Activated effector memory CD4-positive, alpha-beta T cell treated with anti-CD3 and anti-CD28 coated beads, Interleukin-2, amount 50 U/mL, for 16 hours (primary cell): ENCODE measurements at places on chromosomes 6 and 20.
A peak's percentile ranks its signal among the peaks of the same experiment; 100 is the strongest.

DNA sequence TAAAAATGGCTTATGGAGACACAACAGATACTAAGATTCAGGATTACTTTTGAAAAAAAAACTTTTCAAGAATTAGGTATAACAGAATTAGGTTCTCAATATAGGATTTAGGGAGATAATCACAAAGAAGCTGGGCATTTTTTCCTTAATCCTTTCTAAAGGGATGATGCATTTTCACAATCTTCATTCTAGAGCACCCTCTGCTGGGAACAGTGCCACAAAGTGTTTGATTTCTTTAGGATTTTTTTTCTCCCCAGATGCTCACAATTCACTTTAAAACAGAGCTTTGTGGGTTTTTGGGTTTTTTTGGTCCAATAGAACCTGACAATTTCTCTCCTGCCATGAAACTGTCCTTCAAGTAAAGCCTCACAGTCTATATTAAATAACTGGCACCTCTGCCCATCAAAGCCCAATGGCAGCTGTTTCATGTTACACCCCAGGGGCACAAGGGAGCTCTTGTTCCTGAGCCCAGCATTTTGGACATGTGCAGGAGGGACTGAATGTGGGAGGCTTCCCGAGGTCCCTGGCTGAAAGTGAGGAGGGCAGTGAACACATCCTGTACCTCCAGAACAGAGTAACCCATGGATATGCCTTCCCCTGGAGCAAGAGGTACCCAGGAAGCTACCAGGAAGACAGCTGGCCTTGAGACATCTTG lies 39.7 kb downstream of the PREP start:
- no peak for DNase-seq

DNA sequence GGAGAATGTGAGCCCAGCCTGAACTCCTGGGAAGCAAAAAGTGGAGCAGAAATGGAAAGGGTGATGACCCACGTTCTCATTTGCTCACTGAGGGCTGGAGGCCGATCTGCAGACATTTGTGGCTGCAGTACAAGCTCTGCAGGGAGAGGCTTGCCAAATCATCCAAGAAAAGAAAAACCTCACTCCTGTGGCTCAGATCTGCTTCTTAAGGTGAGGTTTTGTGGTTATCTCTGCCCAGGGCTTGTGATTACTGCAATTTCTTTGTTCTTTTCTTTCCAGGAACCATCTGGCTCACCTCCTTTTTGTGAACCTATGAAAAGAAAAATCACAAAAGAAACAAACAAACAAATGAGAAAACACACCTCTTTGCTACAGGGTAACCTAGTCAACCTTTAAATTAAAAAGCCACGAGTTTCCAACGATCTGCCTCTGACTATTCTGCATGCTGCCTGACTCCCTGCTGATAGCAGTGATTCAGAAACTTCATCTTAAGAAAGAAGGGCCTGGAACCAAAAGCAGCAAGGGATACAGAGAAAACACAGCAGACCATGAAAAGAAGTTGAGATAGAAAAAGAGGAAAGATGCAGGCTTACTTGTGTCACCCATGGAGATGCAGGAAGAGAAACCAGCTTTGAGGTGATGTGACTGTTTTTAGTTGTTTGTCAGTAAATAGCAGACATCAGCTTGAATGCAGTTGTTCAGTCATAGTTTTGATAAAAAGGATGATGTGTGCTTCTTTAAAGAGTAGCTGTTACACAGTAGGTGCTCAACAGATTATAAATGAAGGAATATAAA lies 165.1 kb downstream of the LMBRD1 start:
- DNase-seq, result no peak

DNA sequence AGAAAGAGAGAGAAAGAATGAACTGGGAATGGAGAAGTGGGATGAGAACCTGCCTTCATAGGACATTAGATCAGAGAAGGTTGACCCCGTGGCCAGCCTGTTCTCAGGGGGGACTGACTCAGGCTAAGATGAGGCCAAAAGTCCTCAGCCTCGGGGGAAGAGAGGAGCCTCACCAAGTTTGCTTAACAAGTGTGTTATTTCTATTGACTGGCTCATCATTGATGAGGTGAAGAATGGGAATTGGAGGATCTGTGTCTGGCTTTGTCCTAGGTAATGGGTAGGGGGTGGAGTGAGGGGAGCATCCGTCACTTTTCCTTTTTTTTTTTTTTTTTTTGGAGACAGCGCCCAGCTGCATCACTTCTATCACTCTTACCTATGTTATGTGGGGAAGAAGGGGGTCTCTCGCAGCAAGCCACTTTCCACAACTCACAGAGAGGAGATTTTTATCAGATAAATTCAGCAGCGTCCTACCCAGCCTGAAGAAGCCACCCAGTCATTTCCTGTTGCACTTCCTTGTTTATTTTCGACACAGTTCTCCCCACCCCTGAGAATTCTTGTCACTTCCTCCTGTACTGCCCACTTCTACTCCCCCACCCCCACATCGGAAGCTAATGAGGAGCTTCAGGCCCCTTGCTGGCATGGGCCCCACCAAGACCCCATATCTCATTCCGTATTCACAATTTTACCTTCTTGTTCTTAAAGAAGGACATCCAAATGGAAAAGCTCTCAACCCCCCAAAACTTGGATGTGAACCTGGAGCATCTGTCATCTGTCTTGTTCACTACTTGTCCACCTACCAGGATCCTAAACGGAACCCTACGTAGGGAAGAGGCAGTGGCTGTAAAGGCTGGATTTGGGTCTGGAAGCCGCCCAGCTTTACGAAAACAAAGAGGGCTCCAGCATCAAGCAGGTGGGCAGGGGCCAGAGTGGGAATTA lies 2.8 kb upstream of the RNASET2 start:
- peak; percentile 81 for DNase-seq

- DNase-seq, result no peak
Observed at GRCh38 chr6:139448998-139449610, 74.7 kb upstream of the CITED2 start.

- no peak for DNase-seq
Observed at GRCh38 chr6:83160167-83160566, 32.9 kb downstream of the PGM3 start.

DNA sequence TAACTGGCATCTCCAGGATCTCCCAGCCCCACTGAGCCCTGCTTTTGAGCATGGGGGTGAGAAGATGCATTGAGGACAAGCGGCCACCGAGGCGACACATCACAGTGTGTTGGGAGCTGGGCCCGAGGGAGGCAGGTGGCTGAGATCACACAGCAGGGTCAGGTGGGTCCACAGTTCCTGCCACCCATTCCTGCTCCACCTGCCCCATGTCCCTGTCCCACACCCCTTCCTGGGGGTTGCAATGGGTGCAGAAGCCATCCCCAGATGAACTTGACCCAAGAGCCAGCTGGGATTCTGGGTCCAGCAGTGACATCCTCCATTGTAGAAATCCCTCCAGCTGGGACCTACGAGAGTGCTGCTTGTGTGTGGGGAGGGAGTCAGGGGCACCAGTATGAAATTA lies 1.0 kb downstream of the TGM2 start:
- no peak for DNase-seq

GRCh38 chr6:163942790-163943189 lies 528.3 kb downstream of the QKI start:
- DNase-seq, result no peak

DNA sequence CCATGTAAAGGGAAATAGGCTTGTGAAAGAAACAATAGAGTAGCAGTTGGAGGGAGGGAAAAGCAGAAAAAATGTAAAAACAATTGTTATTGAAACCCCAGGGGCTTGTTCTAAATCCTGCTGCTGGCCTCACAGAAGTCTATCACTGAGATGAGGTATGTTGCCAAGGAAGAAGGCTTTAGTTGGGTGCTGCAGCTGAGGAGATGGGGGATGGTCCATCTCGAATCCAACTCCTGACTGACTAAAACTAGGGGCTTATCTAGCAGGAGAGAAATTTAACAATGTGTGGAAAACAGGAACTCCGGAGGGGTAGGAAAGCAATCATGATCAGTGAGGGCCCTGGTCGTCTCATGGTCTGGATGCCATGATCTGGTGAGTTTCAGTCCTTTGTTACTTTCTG lies 225.0 kb upstream of the EXOC2 start:
- no peak for DNase-seq

DNA sequence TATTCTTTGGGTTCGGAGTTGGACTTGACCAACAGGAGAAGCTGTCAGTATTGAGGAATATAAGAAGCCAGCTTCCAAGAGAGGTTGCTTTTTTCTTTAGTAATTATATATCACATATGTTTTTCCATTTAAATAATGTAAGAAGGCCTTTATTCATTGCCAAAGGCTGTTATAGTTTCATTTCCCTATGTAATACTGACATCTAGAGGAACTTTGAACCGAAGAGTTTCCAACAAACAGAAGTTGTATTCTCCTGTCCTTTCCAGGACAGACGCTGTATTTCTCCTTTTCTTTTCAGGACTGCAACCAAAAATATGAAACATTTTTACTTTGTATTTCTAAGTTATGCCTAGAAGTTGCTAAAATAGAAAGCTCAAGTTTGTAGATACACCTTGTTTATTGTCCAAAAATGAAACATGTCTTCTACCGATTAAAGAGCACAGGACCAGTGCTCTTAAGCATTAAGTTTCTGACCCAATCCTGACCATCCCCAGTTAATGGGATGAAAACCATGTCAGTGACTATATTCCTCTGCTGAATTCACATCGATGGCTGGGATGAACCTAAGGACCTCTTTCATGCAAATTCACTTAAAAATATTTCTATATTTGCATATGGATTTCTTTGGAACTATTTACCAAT lies 55.1 kb downstream of the MYLK4 start:
- DNase-seq, result no peak

DNA sequence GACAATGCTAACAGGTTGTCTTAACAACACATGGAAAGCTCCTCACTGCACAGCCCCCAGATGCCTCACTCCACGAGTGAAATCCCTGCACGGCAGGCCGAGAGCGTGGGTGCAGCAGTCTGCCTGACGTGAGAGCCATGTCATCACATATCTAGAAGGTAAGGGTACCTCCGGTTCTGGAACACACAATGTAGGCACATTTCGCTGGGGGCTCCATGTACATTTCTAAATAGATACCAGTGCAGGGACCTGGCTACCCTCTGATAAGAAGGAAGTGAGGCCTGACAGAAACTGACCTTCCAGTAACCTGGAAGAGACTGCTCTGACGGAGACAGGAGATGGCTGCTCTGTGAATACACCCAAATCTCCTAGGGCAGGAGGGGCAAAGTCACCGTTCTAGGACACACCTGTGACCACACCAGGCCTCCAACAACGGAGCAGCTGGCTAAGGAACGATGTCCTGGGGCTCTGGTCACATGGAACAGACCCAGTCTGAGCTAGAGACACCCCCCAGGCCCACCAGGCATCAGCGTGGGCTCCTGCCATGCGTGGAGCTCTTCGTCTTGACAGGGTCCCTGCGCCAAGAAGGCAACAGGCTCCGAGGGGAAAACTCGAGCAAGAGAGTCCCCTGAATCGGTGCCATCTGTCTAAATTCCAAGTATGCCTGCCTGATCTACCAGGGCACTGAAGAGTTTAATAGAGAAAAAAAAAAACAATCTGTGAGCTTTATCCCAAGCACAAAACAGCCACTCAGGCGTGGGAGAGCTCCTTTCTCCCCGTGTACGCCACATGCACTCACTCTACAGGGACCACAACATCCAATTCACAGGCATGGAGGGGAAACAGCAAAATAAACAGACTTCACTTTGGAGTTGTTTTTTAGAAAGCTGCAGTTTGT lies 27.5 kb downstream of the RNASET2 start:
- no peak for DNase-seq

- DNase-seq, result no peak
Observed at GRCh38 chr6:44177691-44178423, 19.2 kb downstream of the CAPN11 start.
